ENCODE measurements at places on chromosomes 1 and 21.

- no peak for DNase-seq
These were observed 158.2 kb downstream of the PBX1 start for GRCh38 chr1:164716992-164717703.

GRCh38 chr1:235297579-235297978 lies 30.4 kb downstream of the ARID4B start:
- DNase-seq: no peak

GRCh38 chr1:203428981-203429599 lies 46.5 kb upstream of the PRELP start:
- DNase-seq: no peak

DNA sequence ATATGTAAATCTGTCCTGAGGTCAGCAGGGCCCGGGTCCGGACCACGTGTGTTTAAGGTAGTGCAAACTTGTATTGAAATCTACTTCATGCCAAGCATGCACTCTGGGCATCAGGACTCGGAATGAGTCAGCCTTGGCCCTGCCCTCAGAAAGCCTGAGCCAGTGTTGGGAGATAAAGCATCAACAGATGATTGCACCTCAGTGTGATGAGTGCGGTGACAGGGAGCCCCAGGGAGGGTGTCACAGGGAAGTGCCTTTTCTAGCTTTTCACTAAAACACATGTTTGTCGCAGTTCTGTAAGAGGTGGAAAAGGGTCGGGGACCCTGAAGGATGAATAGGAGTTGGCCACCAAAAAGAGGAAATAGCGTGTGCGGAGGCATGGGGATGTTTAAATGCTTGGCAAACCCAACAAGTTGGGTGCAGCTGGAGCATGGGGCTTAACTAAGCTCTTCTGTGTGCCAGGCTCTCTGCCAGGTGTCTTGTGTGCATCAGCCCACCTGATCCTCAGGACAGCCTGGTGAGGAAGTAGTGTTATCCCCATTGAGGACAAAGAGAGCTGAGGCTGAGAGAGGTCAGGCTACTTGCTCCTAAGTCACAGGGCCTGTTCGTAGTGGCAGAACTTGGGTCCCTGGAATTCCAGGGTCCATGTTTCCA lies 48.2 kb upstream of the EPB41 start:
- DNase-seq: no peak

DNA sequence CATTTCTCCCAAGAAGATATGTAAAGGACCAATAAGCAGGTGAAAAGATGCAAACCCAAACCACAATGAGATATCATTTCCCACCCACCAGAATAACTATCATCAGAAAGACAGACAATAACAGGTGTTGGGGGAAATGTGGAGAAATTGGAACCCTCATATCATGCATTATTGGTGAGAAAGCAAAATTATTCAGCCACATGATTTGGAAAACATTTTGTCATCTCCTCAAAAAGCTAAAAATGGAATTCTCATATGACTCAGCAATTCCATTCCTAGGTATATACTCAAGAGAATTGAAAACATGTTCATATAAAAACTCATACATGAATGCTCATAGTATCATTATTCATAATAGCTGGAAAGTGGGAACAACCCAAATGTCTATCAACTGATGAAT lies 25.1 kb upstream of the RNF186 start:
- no peak for DNase-seq

GRCh38 chr1:101251504-101251903 lies 14.7 kb downstream of the S1PR1 start:
- DNase-seq: no peak

GRCh38 chr1:202376247-202376646 lies 27.7 kb downstream of the PPP1R12B start:
- peak; percentile 20 for DNase-seq

DNA sequence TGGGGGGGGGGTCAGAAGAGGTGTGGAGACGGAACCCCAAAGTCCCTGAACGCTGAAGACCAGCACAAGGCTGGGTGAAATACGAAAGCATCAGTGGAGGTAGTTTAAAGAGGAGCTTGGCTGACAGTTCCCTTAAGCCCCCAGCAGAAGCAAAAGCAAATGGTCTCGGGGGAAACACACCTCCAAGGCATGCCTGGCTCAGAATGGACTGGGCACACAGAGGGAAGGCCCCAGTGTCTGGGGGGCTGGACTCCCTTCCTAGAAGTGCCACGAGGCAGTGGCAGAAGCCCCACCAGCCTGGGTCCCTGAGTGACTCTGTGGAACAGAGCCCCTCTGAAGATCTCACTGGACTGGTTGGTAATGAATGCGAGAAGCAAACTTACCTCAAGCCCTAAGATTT lies 43.9 kb downstream of the UBE2G2 start:
- DNase-seq: no peak

DNA sequence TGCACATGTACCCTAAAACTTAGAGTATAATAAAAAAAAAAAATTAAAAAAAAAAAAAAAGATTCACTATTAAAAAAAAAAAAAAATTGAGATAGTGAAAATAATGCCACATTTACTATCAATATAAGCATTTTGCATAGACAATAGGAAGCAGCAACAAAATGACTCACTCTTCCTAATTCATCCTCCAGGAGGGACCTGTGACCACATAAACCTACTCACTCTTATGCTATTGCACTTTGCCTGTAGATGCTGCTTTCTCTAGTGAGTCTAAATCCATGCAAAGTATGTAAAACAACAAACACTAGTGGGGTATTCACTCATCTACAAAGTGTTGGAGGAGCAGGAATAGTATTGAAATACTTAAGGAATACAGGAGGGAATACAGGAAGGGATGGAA lies 2.9 kb downstream of the OR10J5 start:
- no peak for DNase-seq

- DNase-seq: no peak
These were observed 106.8 kb downstream of the NTNG1 start for GRCh38 chr1:107247679-107248078.

DNA sequence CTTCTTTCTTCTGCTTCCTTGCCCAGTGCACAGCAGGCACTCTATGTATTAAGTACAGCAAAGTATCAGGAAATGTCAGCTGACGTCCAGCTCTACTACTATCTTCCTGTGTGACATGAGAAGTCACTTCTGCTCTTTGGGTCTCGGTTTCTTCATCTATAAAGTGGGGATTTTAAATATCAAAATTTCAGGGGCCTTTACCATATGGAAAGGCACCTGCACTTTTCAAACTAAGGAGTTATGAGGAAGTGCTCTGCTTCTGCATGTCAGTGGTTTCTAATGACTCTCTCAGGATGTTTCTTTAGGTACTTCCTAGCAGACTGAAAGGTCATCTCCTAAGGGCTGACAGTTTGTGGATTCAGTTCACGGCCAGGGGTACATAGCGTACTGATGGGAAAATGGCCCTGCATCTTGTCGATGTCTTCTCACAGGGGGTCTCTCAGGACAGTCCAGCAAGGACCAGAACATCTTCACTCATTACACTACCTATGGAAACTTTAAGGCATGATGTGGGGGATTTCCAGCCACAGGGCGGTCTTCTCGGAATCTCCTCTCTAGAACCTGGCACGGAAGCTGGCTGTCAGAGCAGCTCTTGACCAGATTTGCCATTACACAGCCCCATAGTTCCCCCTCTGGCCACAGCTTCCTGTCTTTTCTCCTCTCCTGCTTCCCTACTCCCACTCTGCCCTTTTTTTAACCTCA lies 42.0 kb upstream of the MTF1 start:
- DNase-seq: no peak

- no peak for DNase-seq
These were observed 14.6 kb downstream of the TRIM46 start for GRCh38 chr1:155188268-155188667.

DNA sequence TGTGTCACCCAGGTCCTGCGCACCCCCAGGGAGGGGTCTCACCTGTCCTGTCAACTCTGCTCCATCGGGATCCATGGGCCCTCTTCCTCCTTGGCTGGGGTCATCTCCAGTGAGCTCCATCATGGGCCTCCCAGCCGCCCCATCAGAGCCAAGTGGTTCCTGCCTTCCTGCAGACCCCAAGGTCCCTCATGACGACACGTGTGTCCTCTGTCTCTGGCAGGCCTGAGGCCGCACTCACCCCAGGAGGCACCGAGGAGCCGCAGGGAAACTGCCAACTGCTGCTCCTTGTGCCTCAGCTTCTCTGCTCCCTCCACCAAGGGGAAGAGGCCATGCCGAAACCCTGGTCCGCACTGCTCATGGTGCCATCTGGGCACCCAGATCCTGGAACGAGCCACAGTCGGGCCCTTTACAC lies 46.8 kb downstream of the COL18A1 start:
- no peak for DNase-seq

- DNase-seq: peak; percentile 17
These were observed 27.1 kb upstream of the LEPR start for GRCh38 chr1:65393347-65393746.

DNA sequence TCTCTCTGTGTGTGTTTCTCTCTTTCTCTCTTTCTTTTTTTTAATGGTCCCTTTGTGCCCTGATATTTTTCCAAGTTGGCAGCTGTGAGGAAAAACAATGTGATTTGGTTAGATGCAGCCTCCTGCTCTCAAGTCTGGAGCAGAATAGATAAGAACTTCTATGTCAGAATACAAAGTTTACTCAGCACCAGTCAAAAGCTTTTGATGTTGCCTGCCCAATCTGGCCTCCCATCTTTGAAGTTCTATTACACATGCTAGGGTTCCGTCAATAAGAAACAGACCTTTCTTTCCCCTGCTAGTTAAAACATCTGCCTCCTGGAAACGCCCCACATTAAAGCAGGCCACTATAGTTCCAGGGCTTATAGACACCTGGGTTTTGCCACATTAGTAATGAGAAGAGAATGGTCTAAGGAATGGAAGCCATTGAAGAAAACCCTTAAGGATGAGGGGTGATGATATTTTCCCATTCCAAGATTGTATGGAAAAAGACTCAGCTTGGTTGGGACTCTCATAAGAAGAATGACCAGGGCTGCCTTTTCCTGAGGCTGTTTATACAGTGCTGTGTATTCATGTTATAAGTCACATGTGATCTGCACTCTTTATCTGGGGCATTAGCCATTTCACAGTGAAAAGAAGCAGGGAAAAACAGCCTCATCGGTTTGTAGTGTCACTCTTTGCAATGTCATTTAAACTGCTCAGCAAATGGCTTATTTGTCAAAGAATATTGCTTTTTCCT lies 414.7 kb upstream of the PROX1 start:
- DNase-seq: no peak

DNA sequence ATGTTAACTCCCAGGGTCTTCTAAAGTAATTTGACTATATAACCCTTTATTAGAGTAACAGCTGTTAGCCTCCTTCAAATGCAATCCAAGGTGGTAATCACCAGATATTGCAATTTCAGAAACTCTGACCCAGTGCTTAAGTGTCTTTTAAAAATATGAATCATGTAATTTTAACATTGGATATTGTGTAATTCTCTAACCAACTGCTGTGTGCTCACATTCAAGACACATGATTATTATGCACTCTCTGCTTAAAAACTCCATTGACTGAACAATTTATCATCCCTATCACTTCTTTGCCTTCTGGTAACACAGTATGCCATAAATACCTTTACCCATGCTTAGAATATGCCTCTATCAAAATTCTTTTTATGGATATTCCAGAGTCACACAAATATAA lies 537.4 kb upstream of the RGS18 start:
- DNase-seq: no peak

GRCh38 chr1:25197982-25198662 lies 34.2 kb downstream of the SYF2 start:
- DNase-seq: no peak

DNA sequence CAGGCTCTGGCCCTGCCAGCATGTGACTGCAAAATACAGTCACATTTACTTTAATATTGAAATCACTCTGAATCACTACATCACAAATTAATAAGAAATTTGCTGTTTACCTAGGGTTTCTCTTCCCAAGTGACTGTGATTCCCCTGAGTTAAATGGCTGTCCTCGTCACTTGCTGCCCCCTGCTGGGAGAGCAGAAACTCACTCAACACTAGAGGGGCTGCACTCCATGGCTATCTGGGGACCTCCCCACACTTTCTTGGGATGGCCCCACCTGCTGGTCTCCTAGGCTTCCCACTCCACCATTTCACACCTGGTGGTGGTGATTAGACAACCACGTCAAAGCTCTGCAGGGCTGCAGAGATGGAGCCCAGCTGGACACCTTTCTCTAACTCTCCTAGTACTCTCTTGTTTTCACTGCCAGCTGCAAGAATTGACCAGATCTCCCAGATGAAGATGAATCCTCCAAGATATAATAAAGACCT lies 63.4 kb downstream of the CD2 start:
- peak; percentile 9 for DNase-seq

DNA sequence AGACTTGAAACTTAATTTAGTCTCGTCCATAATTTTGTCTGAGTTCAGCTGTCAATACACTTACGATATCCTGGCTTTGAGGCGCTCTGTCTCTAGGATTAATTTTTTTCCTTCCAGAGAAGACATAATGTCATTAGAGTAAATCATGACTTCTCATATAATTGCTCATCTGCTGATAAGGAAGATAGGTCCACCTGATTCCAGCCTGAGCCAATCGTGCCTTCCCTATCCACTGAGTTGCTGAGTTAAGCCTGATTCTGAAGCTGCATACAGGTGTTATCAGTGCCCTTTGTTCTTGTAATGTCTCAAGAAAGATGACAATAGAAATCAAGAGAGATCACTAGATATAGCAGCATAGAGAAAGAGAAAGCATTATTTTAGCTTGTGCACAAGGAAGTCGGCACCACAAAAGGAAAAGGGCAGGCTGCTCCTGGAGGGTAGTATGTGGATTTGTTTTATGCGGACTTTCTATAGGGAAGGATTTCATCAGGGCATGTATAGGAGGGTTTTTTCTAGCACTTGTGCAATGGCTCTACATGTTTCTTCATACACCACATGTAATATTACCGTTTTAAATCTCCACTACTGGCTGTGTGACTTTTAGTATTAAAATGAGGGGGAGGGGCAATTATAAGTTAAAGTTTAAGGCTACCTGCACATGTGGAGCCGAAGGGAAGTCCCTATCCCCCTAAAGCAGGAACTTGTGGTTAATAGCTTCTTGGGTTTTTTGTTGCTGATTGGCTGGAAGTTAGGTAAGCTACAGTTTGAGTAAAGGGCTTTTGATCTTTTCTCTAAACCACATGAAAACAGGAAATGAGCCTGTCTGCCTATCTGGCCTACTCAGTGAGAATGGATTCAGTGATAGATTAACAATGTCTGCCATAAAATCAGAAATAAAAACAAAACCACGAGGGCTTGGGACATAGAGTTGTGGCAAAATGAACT lies 133.4 kb downstream of the PLPPR5 start:
- DNase-seq: no peak

DNA sequence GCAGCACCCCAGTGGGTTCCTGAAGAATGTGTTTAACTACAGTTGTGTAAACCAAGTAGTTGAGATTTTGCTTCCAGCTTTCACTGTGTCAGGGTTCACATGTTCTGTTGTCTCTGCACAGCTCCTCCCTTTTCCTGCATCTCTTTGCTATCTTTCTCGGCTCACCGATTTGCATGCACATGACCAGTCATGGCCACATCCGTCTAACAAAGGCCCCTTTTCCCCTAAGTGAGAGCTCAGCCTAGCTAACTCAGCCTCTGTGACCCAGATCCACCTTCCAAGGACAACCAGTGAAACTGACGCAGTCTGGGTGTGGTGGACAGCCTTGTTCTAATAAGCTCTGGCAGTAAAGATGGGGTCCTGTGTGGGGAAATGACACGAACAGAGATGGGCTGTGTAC lies 101.1 kb downstream of the ZP4 start:
- DNase-seq: no peak

All from fibroblast of the conjunctiva (primary cell).